ENCODE measurements at places on chromosomes 5 and 9.

DNA sequence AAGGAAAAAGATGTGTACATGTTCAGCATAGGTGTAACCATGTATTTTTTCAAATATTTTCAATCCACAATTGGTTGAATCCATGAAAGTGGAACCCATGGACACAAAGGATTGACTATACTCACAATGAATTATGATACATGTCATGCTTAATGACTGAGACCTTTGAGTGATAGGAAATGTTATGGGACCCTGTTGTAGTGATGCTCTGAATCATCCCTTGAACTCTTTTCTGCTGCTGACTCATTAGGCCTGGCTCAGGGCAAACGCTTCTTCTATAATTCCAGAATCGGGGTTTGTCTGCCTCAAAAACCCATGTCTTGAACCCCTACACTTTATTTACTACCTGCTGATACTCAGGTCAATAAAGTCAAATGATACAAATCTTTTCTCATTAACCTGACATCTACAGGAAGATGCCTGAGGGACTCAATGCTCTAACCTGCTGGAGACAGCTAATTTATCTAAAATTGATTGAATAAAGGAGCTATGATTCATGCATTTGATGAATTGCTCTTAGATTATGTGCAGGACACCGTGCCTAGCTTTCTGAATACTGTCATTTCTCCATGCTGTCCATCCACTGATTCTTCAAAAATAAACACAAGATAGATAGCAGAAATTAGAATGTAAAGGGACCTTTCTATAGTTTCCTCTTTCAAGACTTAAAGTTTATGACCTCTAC, 260.1 kb downstream of the PRELID2 start:
- DNase-seq, result no peak

DNA sequence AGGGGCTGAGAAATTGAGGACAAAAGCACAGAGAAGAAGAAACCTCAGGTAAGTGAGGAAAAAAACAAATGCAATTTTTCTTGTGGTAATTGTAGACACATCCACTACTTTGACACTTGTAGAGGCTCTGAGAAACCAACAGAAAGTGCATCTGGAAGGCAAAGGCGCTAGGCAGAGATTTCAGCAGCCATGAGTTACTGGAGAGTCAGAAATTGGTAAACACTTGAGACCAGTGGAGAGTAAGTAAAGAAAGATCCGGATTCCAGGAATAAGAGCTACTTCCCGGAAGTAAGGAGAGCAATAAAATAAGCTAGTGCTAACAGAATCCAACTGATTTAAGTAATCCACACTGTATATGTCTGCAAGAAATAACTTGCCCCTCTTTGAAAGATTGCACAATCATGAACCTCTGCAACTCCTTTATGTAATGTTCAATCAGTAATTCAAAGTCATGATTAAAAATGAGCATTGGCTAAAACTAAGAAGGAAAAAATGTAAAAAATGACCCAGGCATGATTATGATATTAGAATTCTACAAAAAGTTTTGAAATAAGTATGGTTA, 382.1 kb downstream of the CDH18 start:
- no peak for DNase-seq

- DNase-seq, result no peak
Observed at GRCh38 chr9:26863074-26863473, 29.5 kb downstream of the CAAP1 start.

GRCh38 chr9:6611865-6612264, 33.7 kb downstream of the GLDC start:
- DNase-seq, result no peak

DNA sequence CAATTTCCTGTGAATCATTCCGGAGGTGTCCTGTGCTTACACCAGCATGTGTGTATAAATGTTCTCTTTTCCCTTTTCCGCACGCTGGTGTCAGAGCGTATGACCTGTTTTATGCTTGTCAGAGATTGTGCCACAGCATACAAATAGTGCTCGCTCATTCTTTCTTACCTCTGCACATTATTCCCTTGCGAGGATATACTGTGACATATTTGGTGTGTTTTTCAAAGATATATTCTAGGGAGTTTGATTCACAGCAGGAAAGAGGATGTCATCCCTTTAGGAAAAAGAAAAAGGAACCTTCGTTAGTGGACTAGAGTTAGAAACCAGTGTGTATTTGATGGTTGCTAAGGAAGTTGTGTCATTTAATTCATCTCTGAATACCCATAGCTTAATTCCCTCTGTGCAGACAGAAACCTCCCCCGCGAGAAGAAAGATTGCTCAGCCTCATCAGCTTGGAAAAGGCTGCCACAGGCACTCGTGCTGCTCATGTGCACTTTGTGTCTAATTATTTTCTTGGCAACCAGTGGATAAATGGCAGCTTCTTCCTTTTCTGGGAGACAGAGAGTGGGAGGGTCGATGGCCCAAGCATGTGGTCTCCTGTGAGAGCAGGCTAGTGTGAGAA, 14.7 kb upstream of the CCIN start:
- DNase-seq, result no peak

GRCh38 chr9:19985081-19985480, 196.2 kb upstream of the SLC24A2 start:
- DNase-seq, result no peak
